NCI-H1436 (cell line): ENCODE measurements at places on chromosomes 5 and 9.
A peak's percentile ranks its signal among the peaks of the same experiment; 100 is the strongest.

DNA sequence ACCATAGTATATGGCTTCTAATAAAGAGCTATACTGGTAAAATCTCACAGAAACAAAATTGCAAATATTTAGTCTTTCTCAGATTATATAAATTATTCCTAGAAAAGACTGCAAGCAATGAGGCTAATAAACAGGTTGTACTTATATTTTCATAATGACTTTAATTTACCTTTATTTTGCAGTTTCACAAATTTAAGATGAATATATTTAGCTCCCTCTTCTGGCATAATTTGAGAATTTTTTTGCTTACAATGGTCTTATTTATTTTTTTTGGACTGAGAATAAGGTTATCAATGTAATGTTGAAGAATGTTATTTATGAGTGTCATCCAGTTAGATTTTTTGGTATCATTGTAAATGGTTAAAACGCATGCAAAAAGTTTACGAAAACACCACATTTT lies 56.7 kb downstream of the PIK3R1 start:
- DNase-seq, result no peak

DNA sequence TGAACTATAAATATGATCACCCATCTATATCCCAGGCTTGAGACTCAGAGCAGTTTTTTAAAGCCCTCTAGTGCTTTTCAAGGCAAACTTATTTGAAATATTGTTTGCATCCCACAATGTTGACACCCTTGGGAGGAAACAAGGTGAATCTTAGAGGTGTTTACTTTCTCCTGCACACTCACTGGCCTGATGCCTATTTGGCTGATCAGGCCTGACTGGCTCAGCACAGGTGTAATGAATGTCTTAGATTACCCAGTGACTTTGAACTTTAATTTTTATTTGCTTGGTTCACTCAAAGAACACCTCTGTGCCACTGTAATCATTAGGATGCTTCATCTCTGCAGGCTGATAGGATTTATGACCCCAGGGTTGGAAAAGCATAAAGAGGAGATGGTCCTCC lies 158.3 kb downstream of the KCTD16 start:
- DNase-seq, result no peak

DNA sequence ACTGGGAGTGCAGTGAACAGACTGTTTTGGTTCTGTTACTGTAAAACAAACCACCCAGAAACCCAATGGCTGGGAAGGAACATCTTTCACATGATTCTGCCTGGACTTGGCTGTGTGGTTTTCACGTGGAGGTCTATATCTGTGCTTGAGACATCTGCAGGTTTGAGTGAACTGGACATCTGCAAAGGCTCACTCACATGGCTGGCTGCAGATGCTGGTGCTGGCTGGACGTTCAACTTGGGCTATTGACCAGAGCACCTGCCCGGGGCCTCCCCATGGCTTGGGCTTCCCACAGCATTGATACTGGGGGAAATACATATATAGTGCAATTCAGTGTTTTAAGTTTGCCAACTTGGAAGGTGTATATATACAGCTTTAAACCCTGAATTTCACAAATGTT lies 6.8 kb downstream of the CTSL start:
- no peak for DNase-seq

- DNase-seq, result peak; percentile 34
These were observed 788.9 kb upstream of the GRAMD2B start for GRCh38 chr5:125634216-125634835.

- peak; percentile 14 for DNase-seq
These were observed 61.7 kb downstream of the JMY start for GRCh38 chr5:79297661-79298060.

GRCh38 chr9:109908459-109909390 lies 128.7 kb downstream of the PALM2AKAP2 start:
- no peak for DNase-seq

- DNase-seq, result no peak
These were observed 10.1 kb downstream of the IFNA5 start for GRCh38 chr9:21294904-21295538.

- no peak for DNase-seq
These were observed 28.4 kb downstream of the SKP1 start for GRCh38 chr5:134148316-134148715.

DNA sequence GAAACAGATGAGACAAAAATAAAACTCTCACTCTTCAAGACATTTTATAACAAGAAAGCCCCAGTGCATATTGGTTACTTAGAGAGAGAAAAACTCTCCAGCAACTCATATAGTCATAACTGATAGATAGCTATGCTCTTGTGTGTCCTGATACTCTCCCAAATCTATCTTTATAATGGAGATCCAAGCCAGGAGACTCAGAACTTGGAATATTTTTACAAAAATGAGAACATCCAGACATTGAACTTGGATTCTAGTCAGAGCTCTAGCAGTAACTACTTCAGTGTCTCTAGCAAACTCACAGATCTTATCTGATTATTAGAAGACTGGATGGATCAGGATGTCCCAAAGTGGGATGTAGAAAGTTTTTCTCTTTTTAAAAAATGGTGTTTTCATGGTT lies 412.7 kb upstream of the BRINP1 start:
- no peak for DNase-seq

DNA sequence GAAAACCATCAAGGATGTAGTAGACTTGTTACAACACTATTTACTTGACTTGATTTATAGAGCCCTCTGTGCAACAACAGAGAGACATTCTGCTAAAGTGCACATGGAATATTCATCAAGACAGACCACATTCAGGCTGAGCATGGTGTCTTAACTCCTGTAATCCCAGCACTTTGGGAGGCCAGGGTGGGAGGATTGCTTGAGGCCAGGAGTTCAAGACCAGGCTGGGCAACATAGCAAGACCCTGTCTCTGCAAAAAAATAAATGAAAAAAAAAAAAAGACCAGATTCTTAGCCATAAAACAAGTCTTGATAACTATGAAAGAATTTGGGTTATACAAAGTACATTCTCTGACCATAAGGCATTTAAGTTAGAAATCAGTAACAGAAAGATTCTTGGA lies 25.3 kb downstream of the DENND4C start:
- no peak for DNase-seq

DNA sequence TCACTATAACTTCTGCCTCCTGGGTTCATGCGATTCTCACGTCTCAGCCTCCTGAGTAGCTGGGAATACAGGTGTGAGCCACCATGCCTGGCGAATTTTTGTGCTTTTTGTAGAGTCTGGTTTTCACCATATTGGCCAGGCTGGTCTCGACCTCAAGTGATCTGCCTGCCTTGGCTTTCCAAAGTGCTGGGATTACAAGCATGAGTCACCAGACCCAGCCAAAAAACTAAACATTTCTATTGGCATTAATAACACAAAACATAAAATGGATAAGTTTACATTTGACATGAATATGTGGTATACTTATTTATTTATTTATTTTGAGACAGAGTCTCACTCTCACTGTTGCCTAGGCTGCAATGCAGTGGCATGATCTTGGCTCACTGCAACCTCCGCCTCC lies 13.6 kb upstream of the REEP5 start:
- no peak for DNase-seq

DNA sequence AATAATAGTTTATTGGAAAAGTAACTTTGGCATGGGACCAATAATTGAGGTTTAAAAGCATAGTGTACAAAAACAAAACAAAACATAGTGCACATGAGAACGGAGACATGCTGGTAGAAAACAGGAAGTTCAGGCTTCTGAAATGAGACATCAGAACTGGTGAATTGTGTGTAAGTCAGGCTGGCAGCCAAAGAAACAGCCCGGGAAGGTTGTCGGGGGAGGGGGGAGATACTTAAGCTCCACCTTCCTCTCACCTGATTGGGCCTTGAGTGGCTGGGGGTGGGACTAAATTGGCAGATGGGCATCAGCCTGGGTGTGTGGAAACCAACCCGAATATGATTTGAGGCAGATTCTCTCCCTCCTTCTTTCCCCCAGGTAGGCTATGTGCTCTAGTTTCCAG lies 256.3 kb downstream of the SMARCA2 start:
- DNase-seq, result no peak

DNA sequence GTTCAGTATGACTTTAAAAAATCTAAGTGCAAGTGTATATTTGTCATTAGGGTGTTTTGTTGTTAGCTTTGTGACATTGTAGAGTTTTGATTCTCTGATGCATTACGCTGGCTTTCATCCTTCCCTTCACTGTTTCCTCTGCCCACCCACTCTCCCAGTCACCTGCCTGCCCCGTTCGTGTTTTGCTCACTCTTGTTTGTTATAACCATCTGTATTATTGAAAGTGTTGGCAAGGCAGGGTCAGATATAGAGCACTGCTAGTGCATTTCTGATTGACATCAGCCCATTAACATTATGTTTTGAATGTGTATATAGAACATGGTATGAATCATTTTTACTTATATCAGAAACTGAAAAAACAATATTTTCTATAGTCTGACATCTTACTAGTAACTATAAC lies 27.3 kb downstream of the SCGB3A1 start:
- DNase-seq, result no peak

GRCh38 chr5:2391566-2391965 lies 359.9 kb downstream of the IRX2 start:
- DNase-seq, result no peak

GRCh38 chr5:35194635-35195471 lies 35.4 kb downstream of the PRLR start:
- DNase-seq, result no peak

DNA sequence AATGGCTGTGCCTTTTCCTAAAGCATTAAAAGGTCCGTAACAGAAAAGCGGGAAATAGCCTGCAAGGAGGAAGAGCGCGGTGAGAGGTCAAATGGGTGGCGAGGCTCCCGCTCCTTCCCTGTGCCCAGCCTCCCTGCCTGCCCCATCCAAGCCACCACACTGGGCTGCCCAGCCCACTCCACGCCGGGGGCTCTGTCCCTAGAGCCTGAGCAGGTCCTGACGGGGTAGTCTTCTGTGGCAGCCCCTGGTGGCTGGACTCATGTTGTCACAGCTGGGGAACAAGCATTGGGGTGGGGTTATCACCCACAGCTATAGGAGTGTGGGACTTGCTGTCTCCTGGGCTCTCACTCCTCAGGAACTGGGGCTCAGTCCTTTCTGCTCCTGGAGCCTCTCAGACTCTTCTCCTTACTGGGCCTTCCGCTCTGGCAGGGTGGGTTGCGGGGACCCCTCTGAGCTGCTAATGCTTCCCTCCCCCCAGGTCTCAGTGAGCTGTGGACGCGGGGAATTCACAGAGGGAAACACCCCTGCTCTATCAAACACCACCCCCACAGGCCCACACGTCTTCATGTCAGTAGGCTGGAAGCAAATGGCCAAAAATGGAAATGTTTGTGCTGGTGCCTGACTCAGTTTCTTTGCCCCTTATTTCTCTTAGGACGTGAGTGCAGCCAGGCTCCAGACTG lies 152.4 kb upstream of the PHYKPL start:
- DNase-seq, result no peak

DNA sequence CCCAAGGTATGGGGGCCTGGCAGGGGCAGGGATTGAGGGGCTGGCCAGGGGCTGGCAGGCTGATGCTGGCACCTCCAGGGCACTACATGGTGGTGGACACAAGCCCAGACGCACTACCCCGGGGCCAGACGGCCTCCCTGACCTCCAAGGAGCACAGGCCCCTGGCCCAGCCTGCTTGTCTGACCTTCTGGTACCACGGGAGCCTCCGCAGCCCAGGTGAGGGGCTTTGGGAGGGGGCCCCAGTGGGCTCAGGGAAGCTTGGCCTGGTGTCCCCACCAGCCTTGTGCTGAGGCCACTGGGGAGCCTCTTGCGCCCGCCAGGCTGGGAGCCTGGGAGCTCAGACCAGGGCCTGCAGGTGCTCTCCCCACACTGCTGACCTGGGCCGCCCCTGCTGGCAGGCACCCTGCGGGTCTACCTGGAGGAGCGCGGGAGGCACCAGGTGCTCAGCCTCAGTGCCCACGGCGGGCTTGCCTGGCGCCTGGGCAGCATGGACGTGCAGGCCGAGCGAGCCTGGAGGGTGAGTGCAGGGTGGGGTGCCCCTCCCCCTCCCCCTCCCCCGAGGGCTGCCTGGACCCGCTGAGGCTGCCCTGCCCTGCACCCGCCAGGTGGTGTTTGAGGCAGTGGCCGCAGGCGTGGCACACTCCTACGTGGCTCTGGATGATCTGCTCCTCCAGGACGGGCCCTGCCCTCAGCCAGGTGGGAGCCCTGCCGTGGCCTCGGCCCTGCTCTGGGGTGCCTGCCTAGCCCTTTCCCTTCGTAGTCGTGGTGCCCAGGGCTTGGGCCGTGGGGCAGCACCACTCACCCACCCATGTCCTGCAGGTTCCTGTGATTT lies 5.7 kb downstream of the MAMDC4 start:
- DNase-seq, result no peak

DNA sequence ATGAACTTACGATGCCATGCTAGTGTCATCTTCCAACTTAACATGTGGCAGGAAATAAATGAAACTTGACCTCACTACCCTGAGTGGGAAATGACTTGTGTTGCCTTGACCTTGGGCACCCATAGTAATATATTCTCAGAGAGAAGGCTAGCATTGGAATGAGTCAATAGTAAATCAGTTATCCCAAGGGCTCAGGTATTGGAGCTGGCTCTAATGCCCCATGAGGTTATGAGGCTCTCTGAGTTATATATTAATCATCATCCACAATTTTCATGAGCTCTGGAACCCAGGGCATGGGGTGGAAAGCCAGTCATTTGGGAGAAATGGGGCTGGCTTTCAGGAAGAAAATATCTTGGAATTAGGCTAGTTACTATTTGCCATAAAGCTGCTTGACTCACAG lies 42.4 kb upstream of the SMIM32 start:
- DNase-seq, result no peak

- no peak for DNase-seq
These were observed 11.7 kb upstream of the EXOSC2 start for GRCh38 chr9:130681769-130682420.

- peak; percentile 42 for DNase-seq
These were observed 40.7 kb upstream of the CACNA1B start for GRCh38 chr9:137836831-137837241.

- no peak for DNase-seq
These were observed 4.6 kb downstream of the OBP2B start for GRCh38 chr9:133204335-133204992.

- no peak for DNase-seq
These were observed 35.0 kb upstream of the NAA35 start for GRCh38 chr9:85905957-85906356.

GRCh38 chr5:82884821-82885471 lies 192.2 kb downstream of the TMEM167A start:
- no peak for DNase-seq
